ENCODE measurements at places on chromosomes 3 and 15. TPM values are rescaled to one million over a fixed set of nuclear protein-coding genes. Genes with fewer than 3 reads are reported as not detected.

GRCh38 chr15:70633103-70633831 is 130.1 kb downstream of the UACA start:
- peak; percentile 50 for DNase-seq

Gene DCLK3
- not detected for total RNA-seq

Gene FOXB1
- total RNA-seq: not detected

- DNase-seq: peak; percentile 82
These were observed 67.6 kb downstream of the FNDC3B start for GRCh38 chr3:172106989-172107388.

Gene PCLAF
- total RNA-seq: not detected

Gene SH2D7
- not detected for total RNA-seq

GRCh38 chr3:1227111-1227510 is 134.3 kb downstream of the CNTN6 start:
- DNase-seq: no peak

Gene SLTM
- total RNA-seq: 138 TPM

Gene PCOLCE2
- 19.6 TPM for total RNA-seq

GRCh38 chr3:180633722-180634121 is 31.8 kb downstream of the TTC14 start:
- DNase-seq: no peak

Gene GUCA1C
- not detected for total RNA-seq

GRCh38 chr15:33912326-33912725 is 56.0 kb upstream of the CHRM5 start:
- DNase-seq: no peak

DNA sequence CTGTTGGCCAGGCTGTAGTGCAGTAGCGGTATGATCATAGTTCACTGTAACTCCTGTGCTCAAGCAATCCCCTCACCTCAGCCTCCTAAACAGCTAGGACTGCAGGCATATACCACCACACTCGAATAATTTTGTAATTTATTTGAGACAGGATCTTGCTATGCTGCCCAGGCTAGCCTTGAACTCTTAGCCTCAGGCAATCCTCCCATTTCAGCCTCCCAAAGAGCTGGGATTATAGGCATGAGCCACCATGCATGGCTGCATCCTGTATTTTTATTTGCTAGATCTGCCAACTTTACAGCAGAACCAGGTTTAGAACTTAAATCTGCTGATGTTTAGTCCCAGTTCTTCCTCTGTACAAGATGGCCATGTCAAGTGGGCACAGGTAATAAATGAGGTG is 69.6 kb downstream of the ERC2 start:
- DNase-seq: no peak

- DNase-seq: no peak
These were observed 217.2 kb downstream of the THSD4 start for GRCh38 chr15:71332431-71333004.

DNA sequence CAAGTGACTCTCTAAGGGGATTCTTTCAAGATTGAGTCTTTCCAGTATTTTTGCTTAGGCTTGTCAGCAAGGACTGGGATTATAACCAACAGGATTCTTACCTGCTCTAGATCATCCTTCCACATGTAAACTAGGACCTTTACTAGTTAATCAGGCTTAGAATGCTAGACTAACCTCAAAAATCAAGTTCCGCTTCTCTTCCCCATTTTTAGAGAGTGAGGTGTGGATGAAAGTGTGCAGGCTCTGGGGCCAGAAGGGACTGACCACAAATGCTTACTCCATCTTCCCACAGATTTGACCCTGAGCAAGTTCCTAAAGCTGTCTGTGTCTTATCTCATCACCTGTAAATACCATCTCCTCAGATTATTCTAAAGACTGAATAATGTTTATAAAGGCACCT is 89.5 kb upstream of the IL12A start:
- no peak for DNase-seq

Gene PRICKLE2
- total RNA-seq: 58.3 TPM

DNA sequence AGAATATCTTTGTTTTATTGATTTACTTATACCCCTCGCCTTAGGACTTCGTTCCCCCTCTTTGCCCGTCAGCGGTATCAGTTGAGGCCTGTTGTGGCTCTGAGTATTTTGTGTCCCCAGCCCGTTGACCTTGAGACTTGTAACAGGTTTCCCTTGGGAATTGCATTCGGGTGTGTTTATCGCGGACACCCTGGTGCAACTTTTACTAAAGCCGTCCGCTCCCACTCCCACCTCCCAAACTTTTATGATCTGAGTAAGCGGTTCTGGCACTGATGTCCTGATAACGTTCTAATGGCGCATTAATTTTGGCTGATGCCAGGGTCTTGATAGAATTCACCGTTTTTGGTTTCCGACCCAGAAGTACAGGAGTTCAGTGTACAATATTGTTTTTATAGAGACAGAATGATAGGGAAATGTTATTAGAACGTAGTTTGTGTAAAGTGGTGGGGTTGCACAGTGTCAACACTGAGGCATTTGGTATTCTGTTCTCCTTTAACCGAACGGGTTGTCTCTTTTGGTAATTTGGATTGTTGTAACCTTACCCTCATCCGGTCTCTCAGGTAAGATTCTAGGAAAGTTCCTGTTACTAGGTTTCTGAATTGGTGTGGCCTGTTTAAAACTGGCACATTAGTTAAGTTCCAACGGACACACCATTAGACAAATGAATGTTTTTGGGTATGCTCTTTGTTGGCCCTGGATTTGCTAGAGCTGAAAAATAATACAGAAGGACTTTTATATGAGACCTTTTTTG is 47.8 kb downstream of the OIP5 start:
- no peak for DNase-seq

DNA sequence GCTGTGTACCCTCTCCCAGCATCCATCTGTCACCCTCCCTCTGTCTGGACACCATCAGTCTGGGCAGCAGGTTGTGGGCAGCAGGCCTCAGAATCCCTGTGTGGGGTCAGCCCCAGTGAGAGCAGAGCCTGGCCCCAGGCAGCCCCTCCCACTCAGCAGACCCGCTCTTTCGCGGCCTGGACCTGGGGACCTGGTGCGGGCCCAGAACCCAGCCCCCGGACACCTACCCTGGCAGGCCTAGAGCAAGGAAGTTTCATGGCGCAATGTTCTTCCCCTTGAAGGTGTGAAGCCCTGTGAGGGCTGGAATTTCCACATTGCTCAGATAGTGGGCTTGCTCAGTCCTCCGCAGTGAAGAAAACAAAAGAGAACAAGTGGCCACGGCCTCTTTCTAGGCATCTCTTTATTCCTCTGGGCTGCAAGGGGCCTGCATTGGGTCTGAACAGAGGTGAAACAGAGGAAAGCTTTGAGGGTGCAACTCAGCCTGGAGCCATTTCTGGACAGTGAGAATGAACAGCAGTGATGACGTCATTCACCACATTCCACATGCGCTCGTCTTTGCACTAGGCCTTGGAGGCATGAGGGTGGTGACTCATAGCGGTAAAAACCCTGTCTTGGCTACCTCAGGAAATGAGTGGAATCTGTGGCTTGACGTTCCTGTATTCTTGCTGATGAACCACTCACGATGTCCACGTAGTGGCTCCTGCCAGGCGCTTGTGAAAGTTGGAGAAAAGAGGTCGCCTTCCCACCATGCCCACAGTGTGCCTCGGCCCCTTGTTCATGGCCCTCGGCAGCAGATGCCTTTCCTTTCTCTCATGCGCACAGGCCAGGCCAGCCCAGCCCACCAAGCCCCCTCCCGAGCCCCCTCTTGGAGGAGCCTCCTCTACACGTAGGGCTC is 66.1 kb downstream of the SLC30A4 start:
- peak; percentile 55 for DNase-seq

DNA sequence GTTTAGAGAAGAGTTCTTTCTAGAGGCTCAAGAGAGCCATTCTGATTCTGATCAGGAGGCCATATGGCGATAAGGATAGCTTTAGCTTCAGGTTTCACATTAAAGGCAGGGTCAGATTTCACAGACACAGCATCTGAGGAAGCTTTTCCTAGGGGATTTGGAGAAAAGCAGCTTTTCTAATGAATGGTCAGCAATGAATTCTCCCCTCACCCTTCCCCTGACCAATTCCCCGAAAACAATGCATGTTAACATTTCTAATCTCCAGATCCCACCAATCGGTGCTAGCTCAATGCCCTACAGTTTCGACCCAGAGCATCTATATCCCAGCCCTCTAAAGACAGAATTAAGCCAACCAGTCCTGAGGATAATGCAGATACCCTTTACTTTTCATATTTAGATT is 9.8 kb downstream of the AGBL1 start:
- DNase-seq: no peak

Gene PDCD7
- total RNA-seq: 17.4 TPM

Gene THBS1
- 246 TPM for total RNA-seq

Gene ITPKA
- total RNA-seq: 29.9 TPM

- no peak for DNase-seq
These were observed 54.3 kb upstream of the GNB4 start for GRCh38 chr3:179505534-179505933.

DNA sequence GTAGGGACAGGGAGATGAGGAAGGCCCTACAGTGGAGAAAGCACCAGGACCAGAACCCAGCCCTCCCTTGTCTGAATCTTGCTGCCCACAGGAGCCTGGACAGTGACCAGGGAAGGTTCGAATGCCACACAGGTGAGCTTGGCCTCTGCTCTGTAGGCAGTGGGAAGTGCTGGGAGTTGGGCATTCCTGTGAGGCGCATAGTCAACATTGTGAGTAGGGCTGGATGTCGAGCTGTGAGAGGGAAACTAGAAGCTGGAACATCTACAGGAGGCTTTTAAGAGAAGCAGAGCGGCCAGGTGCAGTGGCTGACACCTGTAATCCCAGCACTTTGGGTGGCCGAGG is 20.3 kb upstream of the ALAS1 start:
- no peak for DNase-seq

DNA sequence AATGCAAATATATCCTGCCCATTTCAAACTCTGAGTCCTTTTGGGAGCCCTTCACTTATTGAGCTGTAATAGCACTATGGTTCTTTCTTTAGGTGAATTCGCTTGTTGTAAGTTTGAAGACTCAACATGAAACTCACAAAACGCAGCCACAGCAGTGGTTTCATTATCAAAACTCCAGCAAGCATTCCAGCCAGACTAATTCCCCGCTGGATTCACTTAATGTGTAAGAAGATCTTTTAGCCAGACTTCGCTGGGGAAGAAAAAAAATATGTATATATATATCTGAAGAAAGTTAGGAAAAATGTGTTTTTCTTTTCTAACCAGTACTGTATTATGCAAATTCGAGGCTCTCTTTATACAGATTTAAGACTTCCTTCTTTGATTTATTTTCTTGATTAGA is 241.1 kb downstream of the WNT5A start:
- DNase-seq: peak; percentile 48

GRCh38 chr15:33454346-33454745 is 143.6 kb downstream of the RYR3 start:
- DNase-seq: no peak

Gene CLDN18
- total RNA-seq: 1.4 TPM

Gene GRM2
- not detected for total RNA-seq

Gene TM4SF18
- 9.3 TPM for total RNA-seq

- DNase-seq: no peak
These were observed 60.3 kb downstream of the FEM1B start for GRCh38 chr15:68337826-68338225.

- DNase-seq: no peak
These were observed 17.5 kb upstream of the HACD2 start for GRCh38 chr3:123602325-123602724.

DNA sequence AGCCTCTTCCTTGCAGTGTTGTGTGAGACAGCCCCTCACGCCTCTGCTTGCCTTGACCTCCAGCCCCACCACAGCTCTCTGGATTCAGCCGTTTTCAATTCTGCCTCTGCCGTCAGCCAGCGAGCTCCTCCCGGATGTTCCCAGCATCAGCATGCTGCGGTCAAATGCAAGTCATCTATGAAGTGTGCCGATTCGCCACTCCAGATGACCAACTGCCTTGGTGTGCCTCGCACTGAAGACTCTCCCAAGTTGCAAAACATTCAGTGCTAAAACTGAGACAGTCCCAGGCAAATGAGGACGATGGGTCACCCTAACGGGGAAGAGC is 30.6 kb upstream of the RASA2 start:
- DNase-seq: no peak

DNA sequence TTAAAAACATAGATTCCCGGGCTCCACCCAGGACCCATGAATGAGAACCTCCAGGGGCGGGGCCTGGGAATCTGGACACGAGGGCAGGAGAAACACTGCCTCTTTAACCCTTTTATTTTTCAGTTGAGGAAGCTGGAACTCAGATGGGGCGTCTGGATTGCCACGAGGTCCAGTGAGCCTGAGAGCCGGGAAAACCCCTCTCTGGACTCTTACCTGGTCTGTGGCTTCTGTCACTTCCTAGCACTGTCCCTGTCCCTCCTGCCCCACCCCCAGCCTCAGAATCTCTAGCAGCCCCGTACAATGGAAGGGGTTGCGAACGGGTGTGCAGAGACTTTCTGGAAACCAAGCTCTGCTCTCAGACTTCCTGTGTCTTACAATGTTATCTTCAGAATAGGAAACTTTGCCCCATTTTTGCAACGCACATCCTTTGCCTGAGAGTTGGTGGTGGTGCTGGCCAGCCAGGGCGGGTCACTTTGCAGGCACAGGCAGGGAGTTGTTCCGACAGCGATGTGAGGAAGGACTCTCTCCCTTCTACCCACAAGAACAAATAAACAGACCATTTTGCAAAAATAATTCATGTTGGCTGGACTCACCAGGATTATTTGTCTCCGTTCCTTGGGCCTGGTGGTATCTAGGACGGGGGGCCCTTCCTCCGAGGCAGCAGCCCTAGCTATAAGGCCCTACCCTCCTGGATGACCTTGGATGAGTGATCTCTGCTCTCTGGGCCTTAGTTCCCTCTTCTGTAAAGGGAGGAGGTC is 59.1 kb downstream of the SMAD6 start:
- DNase-seq: no peak

- DNase-seq: peak; percentile 79
These were observed 17.9 kb upstream of the ANKRD28 start for GRCh38 chr3:15815696-15816095.

Gene CILP
- total RNA-seq: 17.6 TPM

DNA sequence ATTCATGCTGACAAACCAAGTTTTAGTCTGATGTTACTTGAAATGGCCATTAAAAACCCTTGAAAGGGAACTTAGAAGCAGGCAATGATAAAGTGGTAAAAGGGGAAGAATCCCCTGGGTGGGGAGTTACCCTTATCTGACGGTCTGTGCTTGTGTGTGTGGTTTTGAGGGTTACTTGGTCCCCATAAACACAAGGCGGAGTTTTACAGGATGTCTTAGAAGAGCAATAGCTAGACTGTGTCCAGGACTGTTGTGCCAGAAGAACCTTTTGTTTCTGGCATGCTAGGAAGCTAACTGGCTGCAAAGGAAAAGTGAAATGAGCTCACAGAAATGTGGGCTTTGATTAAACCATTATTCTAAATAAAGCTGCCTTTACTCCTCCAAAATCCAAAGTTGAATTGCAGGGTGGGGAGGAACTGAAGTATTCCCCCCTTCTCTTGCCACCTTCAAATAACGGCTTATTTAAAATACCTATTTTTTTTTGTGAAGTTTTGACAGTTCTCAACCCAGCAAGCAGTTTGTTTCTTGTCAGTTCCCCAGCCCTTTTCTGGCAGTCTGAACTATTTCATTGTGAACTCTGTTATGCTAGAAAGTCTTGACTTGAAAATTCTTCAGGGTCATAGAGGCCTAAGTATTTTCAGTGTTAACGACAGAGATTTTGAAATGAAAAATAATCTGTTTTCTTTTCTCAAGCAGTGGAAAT is 443.5 kb downstream of the OTOL1 start:
- DNase-seq: peak; percentile 58

Gene SLC51B
- total RNA-seq: not detected

- DNase-seq: no peak
These were observed 2.7 kb downstream of the VGLL3 start for GRCh38 chr3:86988235-86988634.

GRCh38 chr3:128275316-128276145 is 122.2 kb downstream of the EEFSEC start:
- no peak for DNase-seq

Gene CLCN2
- total RNA-seq: 5.8 TPM

Data from stomach (tissue), 19 donors.